Left kidney (tissue), 8 donors: ENCODE measurements at places on chromosomes 3 and 15.

DNA sequence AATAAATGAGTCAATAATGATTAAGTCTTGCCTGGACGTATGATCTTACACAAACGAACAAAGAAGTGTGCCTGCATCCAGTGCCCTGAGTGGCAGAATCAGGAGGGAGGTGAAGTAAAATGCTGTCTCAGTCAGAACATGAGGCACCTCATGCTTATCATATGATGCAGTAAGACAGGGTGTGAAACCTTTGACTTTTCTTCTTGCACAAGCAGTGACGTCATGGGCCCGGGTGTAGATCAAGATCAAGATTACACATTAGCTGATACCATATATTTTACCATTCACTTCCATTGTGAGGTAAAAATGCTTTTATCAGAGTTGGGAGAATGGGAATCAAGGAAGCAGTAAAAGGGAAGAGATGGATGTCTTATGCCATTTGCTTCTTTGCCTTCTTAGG is 291.6 kb upstream of the PLSCR5 start:
- DNase-seq, result no peak

GRCh38 chr3:125317761-125318160 is 57.4 kb downstream of the ZNF148 start:
- no peak for DNase-seq

DNA sequence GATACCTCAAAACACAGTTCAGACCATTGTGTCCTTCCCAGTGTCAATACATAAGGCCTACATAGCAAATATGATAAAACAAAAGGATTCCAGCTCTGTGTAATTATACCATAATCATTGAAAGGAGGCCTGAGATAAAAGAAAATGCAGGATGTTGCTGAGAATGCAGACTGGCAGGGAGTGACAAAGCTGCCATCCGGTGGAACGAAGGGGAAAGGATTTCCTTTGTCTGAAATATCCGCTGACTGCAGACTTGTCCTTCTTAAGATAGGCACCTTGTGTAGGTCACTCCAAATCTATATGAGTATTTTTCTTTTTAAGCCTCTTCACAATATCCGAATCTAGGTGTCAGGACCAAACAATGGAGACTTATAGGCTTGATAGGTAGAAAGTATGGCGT is 108.0 kb downstream of the KCNH8 start:
- no peak for DNase-seq

DNA sequence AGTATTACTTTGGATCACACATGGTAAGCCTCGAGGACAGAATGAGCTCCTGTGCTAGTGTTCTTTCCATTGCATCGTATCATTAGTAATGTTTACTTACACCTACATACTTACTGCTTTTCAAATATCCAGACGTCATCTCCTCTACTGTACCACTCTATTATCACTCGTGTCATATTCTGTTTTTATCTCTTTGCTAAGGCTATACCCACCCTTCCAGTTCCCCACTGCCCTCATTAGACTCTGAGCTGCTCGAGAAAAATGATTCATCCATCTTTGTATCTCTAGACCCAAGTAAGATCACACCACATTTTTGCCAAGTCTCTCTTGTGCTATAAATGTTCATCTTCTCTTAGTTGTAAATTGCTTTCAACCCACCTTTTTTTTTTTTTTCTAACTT is 245.7 kb downstream of the TIGIT start:
- DNase-seq, result no peak
